Left hindlimb (tissue), 1 donor: ENCODE measurements at places on chromosomes 7 and 10.

DNA sequence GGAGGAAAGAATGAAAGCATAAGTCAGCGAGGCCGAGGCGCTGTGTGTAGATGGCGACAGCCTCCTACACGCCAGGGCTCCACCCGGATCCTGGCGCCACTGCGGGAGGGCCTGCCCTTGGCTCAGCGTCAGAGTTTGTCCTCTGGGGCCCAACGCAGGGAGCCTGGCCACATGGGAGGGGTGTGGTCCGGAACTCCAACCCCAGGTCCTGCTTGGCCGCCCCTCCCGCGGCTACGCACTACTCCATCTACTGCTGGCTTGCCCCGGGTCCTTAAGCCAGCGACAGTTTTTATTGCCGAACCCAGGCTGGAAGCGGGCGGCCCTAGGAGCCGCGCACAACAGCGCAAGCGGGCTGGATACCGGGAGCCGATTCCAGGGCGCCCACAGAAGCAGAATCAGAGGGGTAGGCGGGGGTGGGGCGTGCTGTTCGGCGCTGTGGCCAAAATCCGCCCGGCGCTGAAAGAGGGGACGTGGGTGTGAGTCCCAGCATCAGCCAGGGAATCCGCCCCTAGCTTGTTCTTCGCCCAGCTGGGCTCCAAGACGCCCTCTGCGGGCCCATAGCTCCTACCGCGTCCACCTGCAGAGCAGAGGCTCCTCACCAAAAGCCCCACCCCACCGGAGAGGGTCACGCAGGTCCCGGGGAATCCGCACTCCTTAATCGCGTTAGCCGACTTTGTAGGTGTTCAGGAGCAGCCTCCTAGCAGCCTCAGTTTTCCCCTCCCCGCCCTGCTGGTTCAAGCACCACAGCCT is 4.5 kb downstream of the KAZALD1 start:
- peak; percentile 81 for DNase-seq

DNA sequence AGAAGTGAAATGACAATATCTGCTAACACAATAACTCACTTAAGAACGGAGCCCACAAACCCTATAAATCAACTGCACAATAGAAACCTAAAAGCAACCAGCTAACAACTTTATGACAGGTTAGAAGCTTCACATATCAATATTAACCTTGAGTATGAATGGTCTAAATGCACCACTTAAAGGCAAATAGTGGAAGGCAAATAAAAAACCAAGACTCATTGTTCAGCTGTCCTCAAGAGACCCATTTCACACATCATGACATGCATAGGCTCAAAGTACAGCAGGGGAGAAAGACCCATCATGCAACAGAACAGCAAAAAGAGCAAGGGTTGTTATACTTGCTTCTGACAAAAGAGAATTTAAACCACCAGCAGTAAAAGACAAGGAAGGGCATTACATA is 46.8 kb downstream of the CDC14C start:
- DNase-seq, result no peak

GRCh38 chr7:55504967-55505658 is 67.2 kb downstream of the VOPP1 start:
- no peak for DNase-seq

GRCh38 chr10:110915035-110915434 is 3.9 kb downstream of the BBIP1 start:
- no peak for DNase-seq

GRCh38 chr7:71521506-71521905 is 389.6 kb downstream of the GALNT17 start:
- no peak for DNase-seq

- DNase-seq, result no peak
Observed at GRCh38 chr10:62046522-62047227, 145.2 kb downstream of the ARID5B start.
